ENCODE measurements at places on chromosomes 5 and 9.

DNA sequence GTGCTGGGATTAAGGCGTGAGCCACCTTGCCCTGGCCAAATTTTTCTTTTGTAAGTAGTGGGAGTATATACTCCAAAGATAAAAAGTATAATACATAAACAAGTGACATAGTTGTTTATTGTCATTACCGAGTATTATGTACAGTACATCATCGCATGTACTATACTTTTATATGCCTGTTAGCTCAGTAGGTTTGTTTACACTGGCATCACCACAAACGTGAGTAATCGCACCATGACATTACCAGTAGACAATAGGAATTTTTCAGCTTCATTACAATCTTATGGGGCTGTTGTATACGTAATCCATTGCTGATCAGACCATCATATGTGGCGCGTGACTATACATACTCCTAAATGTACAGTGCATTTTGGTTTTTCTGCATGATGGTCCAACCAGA is 9.8 kb downstream of the SECISBP2 start:
- no peak for DNase-seq

- DNase-seq = no peak
Observed at GRCh38 chr5:143153332-143154119, 250.0 kb downstream of the NR3C1 start.

GRCh38 chr5:96718635-96719077 is 56.5 kb downstream of the CAST start:
- DNase-seq = no peak

- no peak for DNase-seq
Observed at GRCh38 chr5:14617441-14617840, 35.8 kb downstream of the OTULINL start.

DNA sequence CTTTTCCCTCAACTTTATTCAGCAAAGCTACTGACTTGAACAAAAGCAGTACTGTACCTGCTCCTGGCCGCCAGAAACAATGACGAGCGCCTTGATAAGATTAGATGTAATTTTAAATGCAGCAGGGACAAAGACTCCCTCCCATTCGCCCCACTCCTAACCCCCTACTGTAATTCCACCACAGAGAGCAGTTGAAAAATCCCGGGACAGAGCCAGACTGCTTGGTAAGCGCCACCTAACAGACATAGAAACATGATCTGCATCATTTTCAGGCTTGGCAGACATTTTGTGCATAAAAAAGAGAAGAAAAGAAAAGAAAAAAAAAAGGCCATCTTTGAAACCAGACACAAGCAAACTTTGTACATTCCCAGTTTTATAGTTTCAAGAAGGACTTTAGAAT is 81.9 kb downstream of the ISL1 start:
- DNase-seq = no peak

DNA sequence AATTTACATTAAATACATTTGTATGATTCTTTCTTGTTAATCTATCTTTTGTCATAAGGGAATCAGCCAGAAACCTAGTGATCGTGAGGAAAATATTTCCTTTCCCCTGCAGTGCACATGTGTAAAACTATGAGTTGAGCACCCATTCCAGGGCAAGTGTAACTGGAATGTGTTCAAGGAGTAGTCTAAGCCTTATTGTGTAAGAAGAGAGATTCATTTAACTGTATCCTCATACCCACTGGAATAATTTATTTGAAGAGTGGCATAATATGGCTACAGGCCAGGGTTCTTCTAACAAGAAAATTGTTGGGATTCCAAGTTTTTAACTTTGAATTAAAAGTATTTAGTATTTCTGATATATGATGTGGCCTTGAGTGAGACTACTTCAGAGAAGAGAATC is 1692.7 kb downstream of the EFNA5 start:
- DNase-seq = no peak

- no peak for DNase-seq
Observed at GRCh38 chr5:94544031-94544650, 74.3 kb downstream of the KIAA0825 start.

DNA sequence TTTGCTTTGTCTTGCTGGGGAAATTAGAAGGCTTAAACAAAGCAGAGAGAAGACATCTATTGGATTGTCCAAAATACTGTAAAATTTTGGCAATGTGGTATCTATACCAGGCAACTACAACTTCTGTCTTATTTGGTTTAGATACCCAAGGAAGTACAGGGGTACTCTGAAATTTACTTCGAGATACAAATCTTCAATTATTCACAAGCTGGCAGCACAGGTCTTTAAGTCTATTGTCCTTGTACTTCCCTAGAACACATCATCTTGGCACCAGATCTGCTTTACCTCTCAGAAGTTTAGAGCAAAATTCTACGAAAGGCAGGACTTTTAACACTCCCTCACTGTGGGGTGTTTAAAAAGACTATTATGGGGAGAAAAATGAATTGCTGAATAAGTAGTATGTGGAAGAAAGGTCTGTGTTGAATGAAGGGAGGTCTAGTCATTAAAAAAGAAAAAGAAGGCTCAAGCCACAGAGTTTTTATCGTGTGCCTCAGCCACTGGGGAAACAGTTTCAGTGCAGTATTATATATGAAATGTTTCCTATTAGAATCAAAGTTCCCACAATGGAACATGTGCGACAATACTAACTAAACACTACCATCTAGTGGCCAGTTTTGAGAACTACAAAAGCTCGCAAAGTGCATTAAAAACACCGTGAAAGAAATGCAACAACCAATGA is 93.7 kb downstream of the PDE4D start:
- DNase-seq = peak; percentile 32

DNA sequence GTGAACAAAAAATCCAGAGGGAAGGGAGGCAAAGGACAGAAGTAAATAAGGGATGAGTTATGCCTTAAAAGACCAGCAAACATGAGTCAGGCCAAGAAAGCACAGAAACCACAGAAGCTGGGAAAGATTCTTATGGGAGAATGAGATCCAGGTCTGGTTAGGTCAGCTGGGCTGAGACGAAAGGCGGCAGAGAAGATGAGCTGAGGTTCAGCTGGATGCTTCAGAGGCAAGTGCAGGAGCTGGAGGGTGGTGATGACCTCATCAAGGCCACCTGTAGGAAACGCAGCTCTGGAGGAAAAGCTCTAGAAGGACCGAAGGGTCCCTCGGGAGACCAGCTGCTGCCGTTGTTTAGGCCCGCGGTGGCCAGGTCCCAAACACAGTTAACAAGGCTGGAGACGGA is 152.0 kb downstream of the MYO10 start:
- no peak for DNase-seq

DNA sequence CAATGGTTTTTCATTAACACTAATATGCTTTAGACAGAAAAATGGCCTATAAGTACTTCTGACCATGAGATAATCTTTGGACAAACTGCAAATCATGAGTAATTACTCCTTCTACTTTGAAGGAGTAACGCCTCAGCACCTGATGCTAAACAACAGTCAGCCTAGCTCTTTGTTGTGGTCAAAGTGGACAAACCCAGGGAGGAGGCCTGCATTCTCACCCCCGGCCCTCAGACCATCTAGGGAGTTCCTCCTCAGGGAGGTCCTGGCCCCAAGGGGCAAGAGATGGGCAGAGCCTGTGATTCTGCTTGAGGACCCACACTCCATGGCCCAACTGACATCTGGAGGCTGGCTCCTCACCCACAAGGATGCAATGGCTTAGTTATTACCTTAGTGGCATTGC is 48.2 kb upstream of the ANGPTL2 start:
- no peak for DNase-seq

GRCh38 chr9:123485216-123485615 is 129.2 kb downstream of the CRB2 start:
- peak; percentile 71 for DNase-seq

DNA sequence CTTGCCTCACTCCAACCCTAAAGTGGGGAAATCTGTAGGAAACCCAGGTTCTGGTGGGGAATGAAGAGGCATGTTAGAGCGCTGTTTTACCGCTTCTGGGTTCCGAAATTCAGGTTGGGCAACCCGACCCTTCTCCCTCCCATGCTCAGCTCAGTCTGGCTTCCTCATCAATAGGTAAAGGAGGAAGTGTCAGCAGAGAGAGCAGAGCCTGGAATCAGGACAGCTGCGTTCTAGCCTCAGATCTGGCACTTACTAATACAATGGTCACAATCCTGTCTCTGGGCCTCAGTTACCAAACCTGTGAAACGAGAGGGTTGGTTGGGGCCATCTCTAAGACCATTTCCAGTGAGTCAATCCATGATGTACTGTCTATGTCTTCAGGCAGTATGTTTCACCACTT is 16.2 kb upstream of the TNIP1 start:
- DNase-seq = no peak

DNA sequence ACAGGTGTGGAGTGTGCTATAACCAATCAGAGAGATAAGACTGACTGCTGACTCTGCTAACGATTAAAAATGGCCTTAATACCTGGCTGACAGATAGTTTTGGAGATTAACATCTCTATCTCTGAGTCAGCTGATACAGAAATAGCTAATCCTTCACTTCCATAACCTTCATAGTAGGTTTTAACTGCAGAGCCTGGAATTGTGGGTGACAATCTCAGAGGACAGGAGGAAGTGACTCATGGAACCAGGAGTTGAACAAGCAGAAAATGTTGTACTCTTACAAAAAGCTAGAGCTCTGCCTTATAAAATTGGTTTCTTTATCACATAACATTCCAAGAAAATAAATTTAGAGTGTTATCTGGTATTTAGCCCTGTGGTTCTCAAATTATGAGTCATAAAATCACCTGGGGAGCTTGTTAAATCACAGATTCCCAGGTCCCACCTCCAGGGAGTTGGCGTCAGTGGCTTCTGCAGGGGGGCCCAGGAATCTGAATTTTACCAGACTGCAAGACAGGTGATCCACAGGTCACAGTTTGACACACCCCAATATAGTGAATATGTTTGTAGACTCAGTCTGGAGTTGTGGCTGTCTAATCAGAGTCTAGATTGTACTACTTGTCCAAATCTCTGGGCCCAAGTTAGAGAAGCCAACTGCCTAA is 44.4 kb upstream of the AFAP1L1 start:
- DNase-seq = no peak

- DNase-seq = no peak
Observed at GRCh38 chr9:84141741-84142370, 161.3 kb downstream of the RMI1 start.

DNA sequence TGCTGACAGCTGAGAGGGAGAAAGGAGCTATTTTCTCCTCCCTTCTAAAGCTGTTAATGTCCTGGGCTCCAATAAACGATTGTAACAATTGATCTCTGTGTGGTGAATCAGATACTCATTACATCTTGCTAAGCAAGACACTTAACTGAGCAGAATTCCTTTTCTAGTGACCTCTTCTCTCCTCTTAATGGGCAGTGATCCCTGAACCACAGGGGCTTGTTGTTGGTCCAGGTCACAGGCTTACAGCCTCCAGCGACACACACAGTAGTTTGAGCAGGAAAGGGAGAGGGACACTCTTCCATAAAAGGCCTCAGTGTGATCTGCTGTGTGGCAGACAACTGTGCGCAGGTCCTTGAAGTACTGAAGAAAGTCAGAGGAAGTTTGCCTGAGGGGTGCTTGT is 58.5 kb upstream of the MYO10 start:
- no peak for DNase-seq

DNA sequence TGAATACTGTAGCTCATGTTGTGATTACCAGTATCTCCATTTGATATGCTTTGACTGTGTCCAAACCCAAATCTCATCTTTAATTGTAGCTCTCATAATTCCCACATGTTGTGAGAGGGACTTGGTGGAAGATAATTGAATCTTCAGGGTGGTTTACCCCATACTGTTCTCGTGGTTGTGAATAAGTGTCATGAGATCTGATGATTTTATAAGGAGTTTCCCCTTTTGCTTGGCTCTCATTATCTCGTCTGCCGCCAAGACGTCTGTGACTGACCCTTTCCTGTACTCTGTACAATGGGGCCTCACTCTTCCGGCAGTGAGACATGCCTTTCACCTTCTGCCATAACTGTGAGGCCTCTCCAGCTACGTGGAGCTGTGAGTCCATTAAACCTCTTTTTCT is 59.3 kb downstream of the TRIO start:
- DNase-seq = no peak

- DNase-seq = no peak
Observed at GRCh38 chr9:94705162-94705702, 21.3 kb upstream of the AOPEP start.

GRCh38 chr9:2016408-2017330 is 1.5 kb downstream of the SMARCA2 start:
- peak; percentile 86 for DNase-seq

DNA sequence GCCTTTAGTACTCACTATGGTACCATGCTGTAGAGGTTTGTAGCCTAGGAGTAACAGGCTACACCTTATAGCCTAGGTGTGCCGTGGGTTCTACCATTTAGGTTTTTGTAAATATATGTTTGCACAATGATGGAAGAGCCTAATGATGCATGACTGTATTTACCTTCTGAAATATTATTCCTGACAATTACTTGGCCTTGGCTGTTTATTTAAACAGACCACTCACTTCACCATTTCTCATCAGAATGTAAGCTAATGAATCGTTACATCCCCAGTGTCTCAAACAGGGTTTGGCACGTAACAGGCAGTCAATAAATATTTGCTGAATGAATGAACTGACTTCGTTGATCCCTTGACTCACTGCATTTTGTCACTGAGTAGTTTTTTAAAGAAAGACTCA is 93.1 kb downstream of the MED27 start:
- no peak for DNase-seq

DNA sequence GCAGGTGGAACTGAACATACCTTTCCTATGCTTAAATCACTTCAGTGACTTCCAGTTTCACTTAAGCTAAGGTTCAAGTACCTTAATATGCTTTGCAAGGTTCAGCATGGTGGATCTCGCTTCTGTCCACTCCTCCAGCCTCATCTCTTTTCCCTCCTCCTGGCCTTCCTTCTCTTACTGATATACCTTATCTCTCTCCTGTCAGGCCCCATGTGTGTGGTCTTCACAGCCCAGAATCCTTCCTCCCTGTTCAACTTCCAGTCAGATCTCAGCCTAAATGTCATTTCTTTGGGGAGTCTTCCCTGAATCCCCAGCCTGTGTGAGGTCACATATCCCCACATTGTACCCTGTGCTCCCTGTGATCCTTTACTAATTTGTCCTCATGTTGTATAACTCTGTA is 87.7 kb downstream of the ANGPTL2 start:
- no peak for DNase-seq

- no peak for DNase-seq
Observed at GRCh38 chr9:84754881-84755280, 85.4 kb downstream of the NTRK2 start.

- DNase-seq = no peak
Observed at GRCh38 chr9:137740312-137740711, 121.5 kb downstream of the EHMT1 start.

- no peak for DNase-seq
Observed at GRCh38 chr5:53246042-53246836, 136.7 kb upstream of the MOCS2 start.

All from D341Med (cell line).